ENCODE measurements at places on chromosomes 1 and 21.

DNA sequence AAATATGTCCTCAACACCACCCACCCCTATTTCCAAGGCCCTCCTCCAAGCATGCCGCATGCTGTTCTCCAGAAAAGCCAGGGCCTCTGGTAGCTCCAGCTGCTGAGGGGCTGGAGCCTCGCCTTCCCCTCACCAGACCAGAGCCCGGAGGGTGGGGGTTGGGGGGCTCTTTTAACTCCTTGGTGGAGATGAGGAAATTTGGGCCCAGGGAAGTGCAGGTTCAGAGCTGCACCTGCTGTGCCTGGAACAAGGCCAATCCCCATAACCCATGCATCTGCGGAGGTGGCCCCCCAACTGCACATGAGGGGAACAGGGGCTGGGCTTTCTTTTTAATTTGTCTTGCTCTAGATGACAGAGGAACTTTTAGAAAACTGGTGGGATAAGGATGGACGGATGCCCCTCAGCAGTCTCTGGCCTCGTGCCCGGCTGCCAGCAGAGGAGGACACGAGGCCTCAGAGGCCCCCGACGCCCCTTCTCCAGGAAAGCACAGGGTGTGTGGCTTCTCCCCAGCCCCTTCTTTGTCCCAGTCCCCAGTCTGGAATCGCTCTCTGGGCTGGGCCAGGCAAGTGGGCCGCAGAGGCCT, 550 bp upstream of the SELENON start:
- DNase-seq = no peak

DNA sequence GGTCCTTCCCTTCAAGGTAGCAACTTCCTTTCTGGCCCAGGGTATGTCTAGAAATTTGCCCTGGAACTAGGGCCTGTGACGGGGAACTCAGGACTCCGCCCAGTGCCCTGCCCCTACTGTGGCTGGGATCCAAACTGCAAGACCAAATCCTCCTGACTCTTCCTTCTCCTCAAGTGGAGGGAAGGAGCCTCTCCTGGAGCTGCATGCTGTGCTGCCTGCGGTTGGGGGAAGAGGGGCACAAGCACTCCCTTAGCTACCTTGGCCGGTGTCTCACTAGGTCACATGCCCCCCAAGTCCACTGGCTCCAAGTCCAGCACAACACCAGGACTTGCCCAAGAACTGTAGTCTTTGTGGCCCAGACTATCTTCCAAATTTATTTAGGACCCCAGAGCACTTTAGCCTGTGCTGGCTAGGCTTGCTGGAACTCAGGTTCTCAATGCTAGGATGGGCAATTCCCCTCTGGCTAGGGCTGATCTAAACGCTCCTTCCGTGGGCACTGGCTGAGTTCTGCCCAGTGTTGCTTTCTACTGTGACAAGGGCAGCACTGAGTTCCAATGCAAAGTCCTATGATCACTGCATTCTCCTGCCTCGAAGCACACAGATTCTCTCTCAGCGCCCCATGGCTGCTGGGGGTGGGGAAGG, 12.2 kb downstream of the ADSS2 start:
- DNase-seq = no peak

GRCh38 chr1:230320804-230321203, 105.3 kb downstream of the PGBD5 start:
- no peak for DNase-seq

- no peak for DNase-seq
Observed at GRCh38 chr1:48031676-48032075, 34.5 kb upstream of the TRABD2B start.

DNA sequence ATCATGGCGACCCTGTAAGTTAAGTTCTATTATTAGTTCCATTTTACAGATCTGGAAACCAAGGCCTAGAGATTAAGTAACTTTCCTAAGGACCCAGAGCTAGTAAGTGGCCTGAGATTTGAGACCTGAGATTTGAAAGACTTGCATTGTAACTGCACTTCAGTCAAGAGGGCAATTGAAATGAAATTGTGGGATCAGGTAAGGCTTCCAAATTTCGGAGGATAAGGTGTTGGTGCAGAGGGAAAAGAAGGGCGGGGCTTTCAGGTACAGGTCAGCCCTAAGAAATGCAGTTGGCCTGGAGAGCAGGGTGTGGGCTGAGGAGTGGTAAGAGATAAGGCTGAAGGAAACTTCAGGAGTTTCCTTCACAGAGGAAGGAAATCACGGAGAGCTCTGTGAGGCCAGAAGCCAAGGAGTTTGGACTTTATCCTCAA, 51.1 kb downstream of the SLC16A1 start:
- DNase-seq = no peak

- DNase-seq = no peak
Observed at GRCh38 chr1:31476891-31477846, 64.2 kb downstream of the SERINC2 start.

- DNase-seq = no peak
Observed at GRCh38 chr1:230382001-230382491, 44.1 kb downstream of the PGBD5 start.

- no peak for DNase-seq
Observed at GRCh38 chr1:208534979-208535378, 290.8 kb upstream of the PLXNA2 start.

- DNase-seq = no peak
Observed at GRCh38 chr1:8814865-8815264, 2.6 kb downstream of the RERE start.

GRCh38 chr1:230588323-230588746, 53.9 kb upstream of the COG2 start:
- DNase-seq = no peak

- no peak for DNase-seq
Observed at GRCh38 chr1:162210196-162210595, 140.7 kb downstream of the NOS1AP start.

DNA sequence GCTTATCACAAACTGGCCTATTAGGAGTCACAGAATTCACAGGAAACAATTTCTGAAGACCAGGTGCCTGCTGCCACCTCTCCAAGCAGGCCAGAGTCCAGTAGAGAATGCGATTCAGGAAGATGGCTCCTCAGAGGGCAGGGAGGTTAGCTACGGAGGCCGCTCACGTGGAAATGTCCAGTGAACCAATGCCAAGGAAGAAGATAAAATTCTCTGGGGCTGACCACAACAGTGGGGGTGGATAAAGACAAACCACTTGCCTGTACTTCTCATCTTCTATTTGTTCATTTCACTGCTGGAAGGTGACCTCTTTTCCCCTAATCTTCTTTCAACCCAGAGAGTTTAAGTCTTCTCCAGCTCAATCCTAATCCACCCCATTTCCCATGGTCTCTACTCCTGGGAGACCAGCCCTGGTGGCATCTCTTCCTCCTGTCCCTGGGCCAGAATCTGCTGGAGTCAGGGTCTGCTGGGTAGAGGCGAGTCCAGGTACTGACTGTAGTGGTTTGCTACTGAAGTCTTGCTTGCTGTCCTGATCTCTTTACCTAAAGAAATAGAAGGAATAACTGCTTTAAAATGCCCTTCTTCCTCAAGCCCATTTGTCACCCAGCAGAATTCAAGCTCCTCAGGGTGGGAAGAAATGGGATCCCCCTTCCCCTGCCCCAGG, 3.2 kb downstream of the PSRC1 start:
- no peak for DNase-seq

- no peak for DNase-seq
Observed at GRCh38 chr1:204266504-204267034, 52.8 kb upstream of the GOLT1A start.

DNA sequence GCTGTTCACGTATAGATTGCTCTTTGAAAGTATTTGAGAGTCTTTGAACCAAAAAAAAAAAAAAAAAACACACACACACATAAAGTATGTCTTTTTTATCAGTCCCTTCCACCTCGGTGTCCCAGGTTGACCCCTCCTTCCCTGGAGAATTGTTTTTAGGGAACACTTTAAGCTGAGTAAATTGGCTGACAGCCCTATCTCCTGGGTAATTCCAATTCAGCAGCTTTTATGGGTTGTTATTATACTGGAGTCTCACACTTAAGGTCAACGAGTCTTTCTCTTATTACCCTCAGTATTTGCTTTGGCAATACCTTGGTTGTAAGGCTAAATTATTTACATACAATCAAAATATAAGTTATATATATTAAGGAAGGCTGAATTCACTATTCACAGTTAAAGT, 69.4 kb downstream of the SLC30A10 start:
- no peak for DNase-seq

GRCh38 chr1:204283711-204284651, 70.2 kb upstream of the GOLT1A start:
- no peak for DNase-seq

GRCh38 chr21:41612674-41613532, 104.9 kb upstream of the TMPRSS2 start:
- DNase-seq = no peak

DNA sequence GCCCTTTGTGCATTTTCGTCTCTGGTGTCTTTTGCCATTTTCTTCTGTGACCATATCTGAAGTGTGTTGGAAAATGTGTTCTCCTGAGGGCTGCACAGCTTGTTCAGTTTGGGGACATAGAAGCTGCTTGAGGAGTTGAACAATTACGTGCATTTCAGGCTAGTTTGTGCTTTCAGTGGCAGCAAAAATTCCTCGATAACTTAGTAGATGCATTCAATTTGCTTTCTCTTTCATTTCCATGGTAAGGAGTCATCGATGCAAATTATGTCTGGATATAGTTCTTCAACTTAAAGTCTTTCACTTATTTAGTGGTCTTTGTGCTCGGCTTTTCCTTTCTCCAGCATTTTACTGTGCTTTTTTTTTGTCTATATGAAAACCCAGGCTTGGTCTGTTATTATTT, 441.5 kb downstream of the PLA2G4A start:
- no peak for DNase-seq

DNA sequence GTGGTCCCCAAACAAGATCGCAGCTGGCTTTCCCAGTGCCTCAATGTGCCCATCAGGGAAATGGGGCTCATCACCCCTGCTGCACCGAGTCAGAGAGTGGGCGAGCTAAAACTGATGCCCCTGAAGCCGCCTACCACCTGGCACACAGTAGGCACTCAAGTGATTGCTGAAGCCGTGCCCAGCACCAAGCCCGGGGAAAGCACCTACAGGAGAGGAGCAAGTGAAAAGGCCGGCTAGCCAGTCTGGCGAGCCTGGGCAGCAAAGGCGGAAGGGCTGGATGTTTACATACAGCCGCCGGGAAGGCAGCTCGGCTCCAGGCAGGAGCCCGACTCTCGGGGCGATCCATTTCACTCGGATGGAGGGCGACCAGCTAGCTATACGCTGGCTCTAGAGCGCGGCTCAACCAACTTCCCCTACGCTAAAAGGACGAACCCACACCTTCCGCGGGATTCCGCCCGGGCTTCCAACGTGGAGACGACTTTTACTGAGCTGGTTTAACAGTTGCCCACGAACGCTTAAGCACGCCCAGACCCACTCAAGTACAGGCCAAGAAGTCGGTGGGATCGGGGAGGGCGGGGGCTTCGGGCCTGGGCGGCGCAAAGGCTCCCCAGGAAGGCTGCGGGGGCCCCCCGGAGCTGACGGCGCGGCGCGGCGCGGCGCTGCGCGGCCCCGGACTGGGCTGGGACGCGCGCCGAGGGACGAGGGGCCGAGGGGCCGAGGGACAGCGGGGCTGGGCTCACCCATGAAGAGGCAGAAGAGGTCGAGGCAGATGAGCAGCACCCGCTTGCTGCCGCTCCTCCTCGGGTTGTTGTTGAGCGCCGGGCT, 1.0 kb downstream of the PLPP3 start:
- DNase-seq = no peak

- DNase-seq = no peak
Observed at GRCh38 chr1:3359351-3359750, 95.1 kb upstream of the ARHGEF16 start.

DNA sequence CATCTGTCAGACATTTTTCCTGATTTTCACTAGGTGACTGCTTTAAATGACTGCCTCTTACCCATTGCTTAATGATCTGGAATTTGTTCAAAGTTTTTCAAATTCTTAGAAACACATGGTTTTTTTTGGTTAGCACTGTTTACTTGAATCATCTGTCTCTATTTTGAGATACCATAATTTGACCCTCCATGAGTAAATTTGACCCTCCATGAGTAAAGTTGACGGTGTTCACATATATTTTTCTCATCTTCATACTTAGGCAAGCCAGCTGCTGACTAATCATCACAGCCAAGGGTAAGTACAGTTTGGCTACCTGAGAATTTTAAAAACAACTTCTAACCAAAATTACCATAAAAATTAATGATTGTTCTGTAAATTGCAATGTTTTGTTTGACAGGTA, 586.5 kb downstream of the PTBP2 start:
- no peak for DNase-seq

DNA sequence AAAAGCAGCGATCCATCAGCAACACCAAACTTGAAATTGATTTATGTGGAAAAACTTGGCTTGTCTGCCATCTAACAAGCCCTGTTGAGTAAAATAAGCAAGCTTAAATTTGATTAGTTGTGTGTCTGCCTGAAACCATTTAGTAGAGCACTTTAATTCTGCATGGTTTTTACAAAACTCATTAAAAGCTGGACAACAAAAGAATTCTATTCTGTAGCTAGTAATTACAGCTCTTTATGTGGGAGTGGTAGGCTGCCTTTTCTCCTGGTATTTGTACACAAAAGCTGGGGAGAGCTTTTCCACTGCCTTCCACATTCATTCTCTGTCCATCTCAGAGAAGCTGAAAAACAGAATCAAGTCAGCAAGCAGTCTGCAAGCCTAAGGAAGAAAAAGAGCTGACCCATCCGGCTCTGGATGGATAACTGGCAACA, 1.7 kb downstream of the ETS2 start:
- DNase-seq = no peak

DNA sequence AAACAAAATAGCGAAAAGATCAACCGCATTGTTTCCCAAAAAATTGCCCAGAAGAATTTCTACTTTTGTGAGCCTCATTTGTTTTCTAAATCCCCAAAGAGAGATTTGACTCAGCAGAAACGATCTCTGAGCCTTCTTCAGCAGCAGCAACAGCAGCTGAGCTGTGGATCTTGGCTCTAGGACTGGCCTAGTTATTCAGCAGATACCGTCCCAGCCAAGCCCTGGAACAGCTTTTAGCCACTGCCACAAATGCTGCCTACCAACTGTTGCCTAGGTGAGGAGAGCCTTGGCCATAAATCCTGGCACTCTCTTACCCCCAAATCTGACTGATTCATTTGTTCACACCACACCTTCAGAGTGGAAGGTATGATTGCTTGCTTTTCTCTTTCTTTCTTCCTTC, 320.1 kb downstream of the TGFB2 start:
- no peak for DNase-seq

DNA sequence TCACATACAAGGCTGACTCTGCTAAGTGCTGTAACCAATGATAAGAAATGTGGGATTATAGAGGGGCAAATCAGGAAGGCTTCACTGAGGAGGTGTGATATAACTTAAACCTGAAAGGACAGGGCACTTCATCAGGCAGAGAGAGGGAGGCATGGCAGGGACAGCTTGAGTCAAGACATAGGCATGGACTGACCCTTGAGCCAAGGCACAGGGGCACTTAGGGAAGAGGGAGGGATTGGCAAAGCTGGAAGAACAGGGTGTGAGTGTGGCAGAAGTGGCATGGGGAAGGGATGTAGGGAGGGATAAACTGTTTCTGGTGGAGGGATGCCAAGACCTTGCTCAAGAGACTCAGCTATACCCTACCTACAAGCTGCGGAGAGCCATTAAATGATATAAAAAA, 81.3 kb downstream of the PLXNA2 start:
- DNase-seq = no peak

- DNase-seq = no peak
Observed at GRCh38 chr1:228150120-228150460, 360 bp downstream of the GJC2 start.

- no peak for DNase-seq
Observed at GRCh38 chr1:109627692-109628399, 8.2 kb downstream of the AMPD2 start.
